ENCODE measurements at places on chromosomes 2 and 18. TPM values are rescaled to one million over a fixed set of nuclear protein-coding genes. Genes with fewer than 3 reads are reported as not detected.

DNA sequence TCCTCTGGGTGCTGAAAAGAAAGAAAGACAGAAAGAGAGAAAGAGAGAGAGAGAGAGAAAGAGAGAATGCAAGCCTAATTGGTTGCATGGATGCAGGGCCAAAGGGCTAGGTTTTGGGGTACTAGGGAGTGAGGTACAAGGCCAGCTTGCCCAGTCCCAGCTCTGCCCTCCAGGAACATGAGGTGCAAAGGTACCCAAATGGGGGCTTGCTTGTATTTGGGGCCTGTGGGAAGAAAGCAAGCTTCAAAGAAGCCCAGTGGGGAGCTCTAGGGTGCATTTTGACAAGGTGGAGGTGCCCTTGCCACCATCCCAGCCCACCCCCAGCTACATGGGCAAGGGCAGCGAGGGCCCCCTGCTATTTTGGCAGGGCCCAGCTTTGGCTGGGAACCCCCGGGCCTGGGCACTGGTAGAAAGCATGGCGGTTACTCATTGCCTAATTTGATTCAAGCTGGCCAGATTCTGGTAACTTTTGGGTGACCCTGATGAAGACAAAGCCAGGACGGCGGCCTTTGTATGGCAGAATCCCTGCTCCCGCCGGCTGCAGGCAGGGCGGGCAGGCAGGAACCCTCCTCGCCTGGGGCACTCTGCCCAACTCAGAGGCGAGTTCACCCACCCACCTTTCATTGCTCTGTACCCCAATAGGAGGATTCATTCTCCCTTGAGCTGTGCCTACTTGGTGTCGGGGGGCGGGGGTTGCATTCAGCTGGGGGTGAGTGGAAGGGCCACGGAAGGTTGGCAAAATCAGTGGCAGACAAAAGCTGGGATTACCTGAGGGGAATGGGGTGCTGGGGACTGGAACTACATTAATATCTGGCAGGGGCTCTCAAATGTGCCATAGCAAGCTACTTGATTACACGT is 537 bp upstream of the HOXD4 start:
- no peak for DNase-seq

DNA sequence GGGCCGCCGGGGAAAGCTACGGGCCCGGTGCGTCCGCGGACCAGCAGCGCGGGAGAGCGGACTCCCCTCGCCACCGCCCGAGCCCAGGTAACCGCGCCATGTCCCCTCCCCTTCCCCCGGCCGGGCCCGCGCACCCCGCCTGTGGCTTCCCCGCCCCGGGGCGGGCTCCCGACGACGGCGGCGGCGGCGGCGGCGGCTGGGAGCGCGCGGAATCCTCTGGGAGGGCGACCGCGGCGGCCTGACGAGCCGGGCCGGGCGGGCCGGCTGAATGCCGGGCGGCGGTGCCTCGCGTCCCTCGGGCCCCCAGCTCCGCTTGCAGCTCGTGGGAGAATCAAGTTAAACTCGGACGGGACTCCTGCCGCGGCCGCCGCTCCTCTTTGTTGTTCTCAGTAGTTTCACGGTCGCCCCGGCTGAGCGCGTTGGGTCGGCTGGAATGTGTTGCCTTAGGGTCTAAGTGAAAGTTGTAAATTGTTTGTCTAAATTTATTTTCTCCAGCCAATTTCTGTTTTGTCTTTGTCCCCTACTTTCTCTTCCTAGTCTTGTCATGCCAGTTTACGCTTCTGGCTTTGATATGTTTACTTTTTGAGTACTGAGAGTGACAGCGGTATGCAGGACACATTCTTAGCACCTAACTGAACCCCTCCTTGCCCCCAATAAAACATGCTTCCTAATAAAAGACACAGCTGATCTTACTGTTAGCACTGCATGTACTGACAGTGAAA is 685 bp downstream of the SMAD4 start:
- peak; percentile 88 for DNase-seq

GRCh38 chr18:6382963-6383362 is 31.7 kb downstream of the L3MBTL4 start:
- no peak for DNase-seq

GRCh38 chr2:201952187-201952586 is 81.5 kb upstream of the FZD7 start:
- no peak for DNase-seq

- no peak for DNase-seq
Measured at GRCh38 chr2:234564699-234565098, 67.8 kb upstream of the ARL4C start.

- DNase-seq, result no peak
Measured at GRCh38 chr2:232372231-232373208, 6.0 kb upstream of the ALPP start.

DNA sequence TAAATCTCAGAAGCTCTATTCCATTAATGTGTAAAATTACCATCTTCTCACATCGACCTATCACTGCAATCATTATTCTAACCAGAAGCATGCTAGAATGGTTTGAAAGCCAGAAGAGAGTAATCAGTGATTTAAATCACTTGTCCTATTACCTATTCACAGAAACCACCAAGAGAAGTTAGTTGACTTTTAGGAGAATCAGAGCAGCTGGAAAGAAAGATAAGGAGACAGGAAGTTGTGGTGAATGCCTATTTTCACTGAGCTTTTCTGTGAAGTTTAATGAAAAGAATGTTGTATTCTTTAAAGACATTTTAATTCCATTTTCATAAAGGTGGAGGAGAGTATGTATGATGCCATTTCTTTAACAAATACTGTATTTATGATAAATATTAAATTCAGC is 352.6 kb upstream of the CRIM1 start:
- DNase-seq, result no peak

GRCh38 chr2:82055846-82056245 is 1751.3 kb upstream of the LRRTM1 start:
- no peak for DNase-seq

DNA sequence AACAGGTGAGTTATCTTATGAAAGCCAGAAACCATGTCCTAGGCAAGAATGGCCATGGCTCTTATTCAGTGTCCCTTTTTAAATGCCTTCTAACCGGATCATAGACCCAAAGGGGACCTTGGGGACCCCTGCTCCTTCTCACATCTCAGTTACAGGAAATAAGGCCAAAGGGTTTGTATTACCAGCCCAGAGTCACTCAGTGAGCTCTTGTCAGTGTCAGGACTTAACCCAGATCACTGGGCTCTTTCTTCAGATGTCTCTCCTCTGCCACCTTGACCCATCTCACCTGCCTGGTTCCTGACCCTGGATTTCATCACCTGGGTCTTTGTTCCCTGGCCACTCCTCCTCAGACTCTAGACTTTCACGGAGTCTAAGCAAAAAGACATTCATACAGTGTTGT is 556.7 kb downstream of the CMPK2 start:
- no peak for DNase-seq

DNA sequence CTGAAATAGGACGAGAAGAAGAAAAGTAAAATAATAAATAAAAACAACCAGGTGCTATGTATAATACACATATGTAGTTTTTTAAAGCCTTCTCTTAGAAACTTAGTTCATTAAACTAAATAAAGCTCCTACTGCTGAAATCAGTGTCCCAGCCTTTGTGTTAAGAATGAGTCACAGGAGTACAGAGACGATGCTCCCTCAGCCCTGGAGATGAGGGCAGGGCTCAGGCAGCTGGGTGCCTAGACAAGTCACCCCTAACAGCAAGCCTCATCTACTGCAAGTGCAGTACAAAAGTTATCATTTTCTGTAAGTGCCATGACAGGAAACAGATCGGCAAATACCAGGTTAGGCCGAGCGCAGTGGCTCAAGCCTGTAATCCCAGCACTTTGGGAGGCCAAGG is 18.2 kb downstream of the KIDINS220 start:
- DNase-seq, result no peak

DNA sequence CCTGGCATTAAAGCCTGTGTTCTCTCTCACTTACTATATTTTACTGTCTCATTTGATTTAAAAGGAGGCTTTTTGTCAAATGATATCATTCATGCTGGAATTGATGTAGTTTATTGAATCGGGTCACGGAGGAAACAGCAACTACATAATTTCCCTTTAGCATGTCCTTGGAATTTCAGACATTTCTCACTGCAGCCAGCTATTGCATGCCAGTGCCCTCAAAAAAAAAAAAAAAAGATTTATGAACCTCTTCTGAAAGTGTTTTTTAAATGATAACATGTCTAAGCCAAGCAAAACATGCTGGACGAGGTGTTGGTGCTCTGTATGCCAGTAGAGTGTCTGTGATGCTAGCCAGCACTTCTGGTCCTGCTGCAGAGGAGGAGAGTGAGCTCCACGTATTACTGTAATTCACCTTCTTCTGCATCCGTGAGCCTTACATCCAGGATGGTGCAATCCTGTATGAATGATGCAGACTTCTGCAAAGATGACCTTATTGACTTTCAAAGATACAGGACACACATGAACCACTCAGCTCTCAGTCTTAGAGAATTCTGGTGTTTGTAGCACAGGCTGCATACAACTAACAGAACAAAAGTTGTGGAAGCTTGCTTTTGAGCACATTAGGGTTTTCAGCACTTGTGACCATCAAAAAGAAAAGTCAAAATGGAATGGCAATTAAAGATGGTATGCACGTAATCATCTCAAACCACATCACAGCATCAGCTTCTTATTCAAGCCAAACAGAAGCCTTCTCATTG is 31.1 kb downstream of the UGP2 start:
- DNase-seq, result no peak

- peak; percentile 33 for DNase-seq
Measured at GRCh38 chr18:37524498-37525261, 40.9 kb downstream of the CELF4 start.

DNA sequence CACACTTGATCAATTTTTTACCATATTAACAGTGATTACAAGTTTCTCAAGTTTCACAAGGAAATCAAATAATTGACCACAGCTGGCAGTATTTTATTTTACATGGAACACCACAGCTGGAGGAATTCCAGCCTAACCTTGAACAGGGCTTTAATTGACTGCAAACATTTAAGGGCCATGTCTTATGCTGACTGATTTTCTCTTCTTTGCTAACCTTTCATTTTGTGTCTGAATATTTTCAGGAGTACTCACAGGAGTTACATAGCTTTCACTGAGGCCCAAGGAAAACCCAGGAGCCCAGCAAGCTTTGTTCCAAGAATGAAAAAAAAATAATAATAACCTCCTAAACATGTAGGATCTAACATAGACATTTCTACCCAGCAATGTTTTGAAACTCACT is 49.6 kb downstream of the FRZB start:
- DNase-seq, result no peak

GRCh38 chr2:181143790-181144300 is 163.4 kb downstream of the UBE2E3 start:
- no peak for DNase-seq

GRCh38 chr2:123451542-123451941 is 573.5 kb upstream of the CNTNAP5 start:
- DNase-seq, result no peak

- no peak for DNase-seq
Measured at GRCh38 chr18:12491611-12492435, 84.1 kb downstream of the PRELID3A start.

Gene SLC9A4
- not detected for total RNA-seq

Gene DAPL1
- not detected for total RNA-seq

Gene SCYGR1
- not detected for total RNA-seq

Gene GLI2
- total RNA-seq, result 2.2 TPM

Gene HAAO
- total RNA-seq, result 1.9 TPM

Gene KIF3C
- 3.1 TPM for total RNA-seq

Gene CERS6
- 65.7 TPM for total RNA-seq

Gene SLC4A5
- 1.1 TPM for total RNA-seq

Gene CFAP65
- total RNA-seq, result not detected

Gene GPR155
- total RNA-seq, result 14.0 TPM

Gene LINC00305
- not detected for total RNA-seq

Gene TCF7L1
- 9.3 TPM for total RNA-seq

Gene GBX2
- total RNA-seq, result not detected
